ENCODE measurements at places on chromosomes 1 and 21. TPM values are rescaled to one million over a fixed set of nuclear protein-coding genes. Genes with fewer than 3 reads are reported as not detected.

DNA sequence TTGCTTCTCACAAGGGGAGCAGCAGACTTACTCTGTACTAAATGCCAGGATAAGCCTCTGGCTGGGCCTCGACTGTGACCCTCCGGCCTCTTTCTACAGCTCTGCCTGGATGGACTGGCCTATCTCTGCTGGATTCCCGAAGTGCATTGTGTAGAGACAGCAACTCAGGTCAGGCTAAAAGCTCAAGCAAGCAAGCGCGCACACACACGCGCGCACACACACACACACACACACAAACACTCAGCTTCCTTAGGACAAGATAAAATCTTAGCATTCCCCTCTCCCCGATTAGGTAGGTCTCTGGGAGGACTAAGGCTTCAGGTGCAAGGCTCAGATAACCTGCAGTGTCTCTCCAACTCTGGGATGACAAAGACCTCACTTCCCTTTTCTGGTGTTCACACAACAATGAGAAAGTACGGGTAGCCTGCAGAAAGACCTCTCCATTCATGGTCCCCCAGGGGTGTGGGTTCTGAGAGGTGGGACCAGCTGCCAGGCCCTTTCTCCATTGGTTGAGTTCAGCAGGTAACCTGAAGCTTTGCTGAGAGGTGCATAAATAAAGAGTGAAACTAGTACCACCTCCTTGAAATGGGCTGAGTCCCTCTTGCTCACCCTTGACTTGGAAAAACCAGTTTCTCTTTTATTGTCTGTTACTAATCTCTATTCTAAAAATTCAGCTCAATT, 155.1 kb upstream of the CAMK1G start:
- DNase-seq, result no peak

DNA sequence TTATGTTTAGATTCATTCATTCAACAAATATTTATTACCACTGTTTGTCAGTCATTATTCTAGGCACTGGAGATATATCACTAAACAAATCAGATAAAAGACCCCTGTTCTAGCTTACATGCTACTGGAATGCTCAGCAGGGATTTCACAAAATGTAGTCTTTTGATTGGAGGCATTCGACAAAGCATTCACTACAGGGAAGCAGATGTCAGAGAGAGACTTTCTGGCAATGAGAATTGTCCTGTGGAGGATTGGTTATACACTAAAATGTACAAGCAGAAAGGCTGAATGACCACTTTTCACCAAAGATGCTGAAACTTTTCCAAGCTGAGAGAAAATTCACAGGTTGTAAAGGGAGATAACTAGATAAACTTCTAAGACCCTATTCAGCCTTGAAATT, 57.7 kb downstream of the SCMH1 start:
- DNase-seq, result no peak

- no peak for DNase-seq
These were observed 46.6 kb upstream of the MAB21L3 start for GRCh38 chr1:116064616-116065015.

DNA sequence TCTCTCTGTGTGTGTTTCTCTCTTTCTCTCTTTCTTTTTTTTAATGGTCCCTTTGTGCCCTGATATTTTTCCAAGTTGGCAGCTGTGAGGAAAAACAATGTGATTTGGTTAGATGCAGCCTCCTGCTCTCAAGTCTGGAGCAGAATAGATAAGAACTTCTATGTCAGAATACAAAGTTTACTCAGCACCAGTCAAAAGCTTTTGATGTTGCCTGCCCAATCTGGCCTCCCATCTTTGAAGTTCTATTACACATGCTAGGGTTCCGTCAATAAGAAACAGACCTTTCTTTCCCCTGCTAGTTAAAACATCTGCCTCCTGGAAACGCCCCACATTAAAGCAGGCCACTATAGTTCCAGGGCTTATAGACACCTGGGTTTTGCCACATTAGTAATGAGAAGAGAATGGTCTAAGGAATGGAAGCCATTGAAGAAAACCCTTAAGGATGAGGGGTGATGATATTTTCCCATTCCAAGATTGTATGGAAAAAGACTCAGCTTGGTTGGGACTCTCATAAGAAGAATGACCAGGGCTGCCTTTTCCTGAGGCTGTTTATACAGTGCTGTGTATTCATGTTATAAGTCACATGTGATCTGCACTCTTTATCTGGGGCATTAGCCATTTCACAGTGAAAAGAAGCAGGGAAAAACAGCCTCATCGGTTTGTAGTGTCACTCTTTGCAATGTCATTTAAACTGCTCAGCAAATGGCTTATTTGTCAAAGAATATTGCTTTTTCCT, 414.7 kb upstream of the PROX1 start:
- no peak for DNase-seq

DNA sequence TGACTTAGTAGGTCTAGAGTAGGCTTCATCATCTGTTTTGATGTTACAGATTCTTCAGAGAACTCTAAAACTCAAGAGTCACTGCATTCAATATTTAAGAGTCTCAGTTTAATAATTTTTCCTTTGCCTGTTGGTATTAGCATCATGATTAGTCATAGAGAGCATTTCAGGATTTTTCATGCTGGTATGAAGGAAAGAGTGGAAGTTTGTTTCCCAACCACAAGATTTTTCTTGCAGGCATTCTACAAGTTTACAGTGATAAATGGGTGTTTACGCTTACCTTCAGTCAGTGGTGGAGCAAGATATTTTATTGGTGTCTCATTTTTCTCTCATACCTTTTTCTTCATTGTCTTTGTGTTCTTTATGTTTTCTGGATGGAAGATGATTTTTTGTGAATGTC, 58.4 kb upstream of the MYOCOS start:
- DNase-seq, result no peak

DNASE2B gene
- 0.18 TPM for total RNA-seq

- DNase-seq, result peak; percentile 79
These were observed 291.2 kb downstream of the PTPRC start for GRCh38 chr1:198929961-198930599.

DNA sequence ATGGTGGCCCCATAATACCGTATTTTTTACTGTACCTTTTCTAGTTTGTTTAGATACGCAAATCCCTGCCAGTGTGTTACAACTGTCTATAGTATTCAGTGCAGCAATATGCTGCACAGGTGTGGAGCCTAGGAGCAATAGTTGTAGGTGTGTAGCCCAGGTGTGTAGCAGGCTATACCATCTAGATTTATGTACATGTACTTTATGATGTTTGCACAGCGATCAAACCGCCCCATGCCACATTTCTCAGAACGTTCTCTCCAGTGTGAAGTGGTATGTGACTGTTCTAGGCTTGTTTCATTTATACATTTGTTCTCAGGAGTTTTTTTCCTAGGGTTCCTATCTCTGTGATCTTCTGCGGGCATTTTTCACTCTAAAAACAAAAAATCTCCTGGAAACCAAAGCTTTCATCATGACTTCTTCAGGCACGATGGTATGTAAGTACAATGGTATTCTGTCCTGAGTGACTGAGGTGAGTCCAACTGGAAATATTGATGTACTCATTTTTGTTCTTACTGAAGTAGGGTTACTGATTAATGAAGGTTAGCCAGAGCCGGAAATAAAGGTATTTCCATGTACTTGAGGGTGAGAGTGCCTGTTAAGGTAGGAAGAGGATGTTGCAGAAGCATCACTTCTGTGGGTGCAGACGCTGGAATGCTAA, 153.0 kb downstream of the GABPA start:
- no peak for DNase-seq

GRCh38 chr1:211703812-211704537, 28.6 kb upstream of the NEK2 start:
- DNase-seq, result no peak

DNA sequence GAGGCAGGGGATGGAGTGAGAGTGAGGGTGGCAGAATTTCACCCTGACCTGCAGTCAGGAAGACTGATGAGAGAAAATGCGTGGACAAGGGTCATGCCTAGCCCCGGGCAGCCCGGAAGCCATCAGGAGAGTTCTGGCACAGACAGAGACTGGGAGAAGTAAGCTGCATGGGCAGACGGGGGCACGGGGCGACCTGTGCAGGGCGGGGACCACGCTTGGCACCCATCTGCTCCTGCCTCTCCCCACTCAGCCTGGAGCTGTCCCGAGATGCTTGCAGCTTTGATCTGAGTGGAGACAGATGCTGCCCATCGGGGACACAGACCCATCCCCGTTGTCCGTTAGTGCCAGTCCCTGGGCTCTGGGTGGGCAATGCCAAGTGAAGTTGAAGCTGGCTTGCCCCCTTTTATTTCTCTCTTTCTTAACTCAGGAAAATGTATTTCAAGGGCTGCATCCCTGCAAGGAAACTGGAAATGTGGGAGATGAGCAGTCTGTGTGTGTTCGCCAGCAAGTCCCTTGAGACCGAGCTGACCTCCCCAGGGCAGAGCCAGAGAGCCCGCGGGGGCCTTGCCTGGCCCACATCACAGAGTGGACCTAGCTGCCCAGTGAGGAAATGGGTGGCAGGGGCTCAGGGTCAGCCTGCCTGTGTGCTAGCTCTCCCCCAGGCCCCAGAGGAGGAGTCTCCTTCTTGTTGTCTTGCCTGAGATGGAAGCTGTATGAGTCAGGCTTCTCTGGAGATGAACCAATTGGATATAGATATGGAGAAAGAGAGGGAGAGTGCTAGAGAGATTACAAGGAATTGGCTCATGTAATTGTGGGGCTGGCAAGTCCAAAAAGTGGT, 121.3 kb upstream of the C1orf174 start:
- DNase-seq, result no peak

AQP10 gene
- not detected for total RNA-seq

DNA sequence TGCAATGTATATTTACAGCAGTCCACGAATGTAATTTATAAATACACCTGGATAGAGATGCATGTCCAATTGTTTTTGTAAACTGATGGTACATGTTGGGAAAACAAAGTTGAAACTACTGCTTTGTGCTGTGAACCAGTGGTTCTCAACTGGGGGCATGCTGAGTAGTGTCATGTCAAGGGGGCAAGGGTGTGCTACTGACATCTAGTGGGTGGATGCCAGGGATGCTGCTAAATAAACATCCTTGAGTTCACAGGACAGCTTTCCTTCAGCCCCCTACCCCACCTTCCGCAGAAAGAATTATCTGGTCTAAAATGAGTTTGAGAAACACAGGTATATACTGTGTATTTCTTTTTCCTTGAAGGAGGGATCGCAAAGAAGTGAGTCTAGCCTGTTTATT, 95.9 kb downstream of the RASAL2 start:
- peak; percentile 85 for DNase-seq

DNA sequence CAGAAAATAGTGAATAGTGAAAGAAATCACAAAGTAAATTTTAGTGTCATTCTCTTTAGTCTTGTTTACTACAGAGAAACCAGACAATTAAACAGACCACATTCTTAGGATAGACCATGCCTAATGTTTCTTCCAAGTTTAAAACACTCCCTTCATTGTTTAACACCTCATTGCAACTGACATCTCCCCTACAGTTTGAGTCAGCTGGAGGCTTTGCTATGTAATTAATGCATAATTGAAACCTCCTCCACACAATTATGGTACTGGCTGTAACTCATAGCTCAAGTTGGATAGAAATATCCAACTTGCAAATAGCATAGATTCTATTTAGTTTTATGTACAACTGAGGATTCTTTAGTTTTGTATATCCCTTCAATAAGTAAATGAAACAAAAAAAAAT, 35.2 kb upstream of the B3GALT2 start:
- peak; percentile 48 for DNase-seq

DNA sequence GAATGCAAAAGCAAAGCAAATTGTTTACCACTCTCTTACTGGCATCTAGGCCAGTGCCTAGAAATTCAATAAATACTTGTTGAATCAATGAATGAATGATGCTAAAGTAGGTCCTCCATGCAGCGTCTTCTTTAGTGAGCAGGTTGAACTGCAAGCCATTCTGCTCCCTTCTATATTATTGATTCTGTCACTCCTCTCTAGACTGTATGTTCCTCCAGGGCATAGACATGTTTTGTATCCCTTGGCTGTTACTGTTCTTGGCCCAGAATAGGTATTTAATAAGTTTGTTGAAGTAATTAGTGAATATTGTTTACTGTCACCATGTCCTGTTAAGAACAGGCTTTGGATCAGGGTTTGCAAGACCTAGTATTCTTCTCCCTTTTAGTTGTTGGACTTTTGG, 43.7 kb downstream of the OSBPL9 start:
- no peak for DNase-seq

KISS1 gene
- not detected for total RNA-seq

GRCh38 chr1:36735939-36736730, 253.4 kb upstream of the CSF3R start:
- no peak for DNase-seq

DNA sequence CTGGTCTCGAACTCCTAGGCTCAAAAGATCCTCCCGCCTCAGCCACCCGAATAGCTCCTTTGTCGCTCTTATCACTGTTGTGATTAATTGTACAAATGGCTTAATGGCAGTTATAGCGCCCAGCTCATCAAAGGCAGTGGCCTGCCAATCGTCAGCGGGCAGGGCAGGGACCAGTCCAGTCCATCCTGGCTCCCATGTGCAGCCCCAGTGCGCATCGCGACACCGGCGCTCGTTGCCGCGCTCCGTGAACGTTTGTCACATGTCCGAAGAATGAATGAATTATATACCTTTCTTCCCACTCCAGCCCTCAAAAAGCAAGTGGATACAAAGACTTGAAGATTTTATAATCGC, 18.4 kb downstream of the MTX1 start:
- DNase-seq, result peak; percentile 70

GJA4 gene
- total RNA-seq, result not detected

DNA sequence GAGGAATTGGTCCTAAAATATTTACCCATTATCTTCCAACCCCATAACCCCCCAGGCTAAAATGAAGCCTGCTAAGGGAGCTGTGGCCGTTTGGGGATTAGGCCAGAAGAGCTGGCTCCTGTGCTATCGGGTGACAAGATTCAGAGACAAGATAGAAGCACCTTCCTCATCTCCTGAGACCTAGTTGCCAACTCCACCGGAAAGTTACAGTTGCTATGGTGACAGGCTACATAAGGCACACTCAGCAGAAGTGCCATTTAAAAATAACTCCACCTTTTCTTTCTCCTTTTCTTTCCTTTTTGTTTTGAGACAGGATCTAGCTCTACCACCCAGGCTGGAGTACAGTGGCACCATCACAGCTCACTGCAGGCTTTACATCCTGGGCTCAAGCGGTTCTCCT, 43.6 kb upstream of the ROR1 start:
- no peak for DNase-seq

GRCh38 chr1:3012456-3013291, 8.6 kb upstream of the ACTRT2 start:
- peak; percentile 25 for DNase-seq

GRCh38 chr1:39178541-39179431, 25.7 kb upstream of the MACF1 start:
- no peak for DNase-seq

MTARC2 gene
- 1.2 TPM for total RNA-seq

- DNase-seq, result no peak
These were observed 11.0 kb downstream of the BECN2 start for GRCh38 chr1:241968611-241969010.

- DNase-seq, result no peak
These were observed 16.2 kb downstream of the CACNA1S start for GRCh38 chr1:201096041-201096461.

XCL2 gene
- not detected for total RNA-seq

AIM2 gene
- 3.1 TPM for total RNA-seq

- no peak for DNase-seq
These were observed 2.7 kb upstream of the LHX9 start for GRCh38 chr1:197914510-197914909.

SPOCD1 gene
- total RNA-seq, result 1.5 TPM

GRCh38 chr1:217014066-217014465, 290.8 kb upstream of the ESRRG start:
- DNase-seq, result no peak
